AG04449 (cell line): ENCODE measurements at places on chromosomes 6 and 20.

DNA sequence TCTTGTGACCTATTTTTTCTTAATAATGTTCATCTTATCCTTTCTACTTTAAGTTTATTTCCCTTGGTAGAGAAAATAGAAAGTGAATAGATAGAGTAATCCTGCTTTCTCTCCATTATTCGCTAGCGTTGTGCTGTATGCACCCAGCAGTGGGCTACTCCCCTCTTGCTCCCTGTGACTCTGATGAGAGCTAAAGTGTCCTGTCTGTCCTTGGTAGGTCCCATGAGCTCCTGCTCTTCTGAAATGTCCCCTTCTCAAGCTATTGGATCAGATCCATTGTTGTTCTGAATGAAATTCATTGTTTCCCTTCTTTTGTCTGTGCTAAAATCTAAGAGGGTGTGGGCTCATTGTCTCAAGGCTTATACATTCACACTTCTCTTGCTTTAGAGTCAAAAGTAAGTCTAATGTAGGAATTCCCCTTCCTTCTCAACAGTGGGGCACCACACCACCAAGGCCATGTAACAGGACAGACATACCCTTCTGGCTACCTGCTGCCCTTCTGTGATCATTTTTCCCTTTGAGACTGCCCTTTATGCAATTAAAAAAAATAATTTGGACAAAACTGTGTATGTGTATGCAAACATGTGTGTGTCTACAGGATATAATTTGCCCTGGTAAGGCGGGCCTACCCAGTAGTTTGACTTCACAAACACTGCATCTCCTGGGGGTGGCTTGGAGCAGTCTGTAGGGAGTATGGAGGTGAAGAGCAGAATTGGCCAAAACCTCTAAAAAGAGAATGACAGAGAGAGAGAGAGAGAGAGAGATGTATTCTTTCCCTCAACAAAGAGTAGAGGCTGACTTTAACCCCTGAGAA lies 167.0 kb upstream of the MYLIP start:
- DNase-seq = no peak

DNA sequence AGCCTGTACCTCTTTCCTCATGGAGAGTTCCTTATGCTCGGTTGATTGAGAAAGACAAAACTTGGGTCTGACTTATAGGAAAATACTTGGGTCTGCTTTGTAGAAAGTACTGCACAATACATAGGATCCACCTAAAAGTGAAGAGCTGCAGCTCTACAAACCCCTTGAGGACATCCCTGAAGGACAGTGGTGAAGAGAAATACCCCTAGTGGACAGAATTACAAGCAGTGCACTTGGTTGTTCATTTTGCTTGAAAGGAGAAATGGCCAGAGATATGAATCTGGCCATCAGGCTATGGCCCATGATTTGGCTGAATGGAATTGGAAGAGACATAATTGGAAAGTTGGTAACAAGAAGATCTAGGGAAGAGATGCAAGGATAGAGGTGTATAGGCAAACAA lies 8.3 kb downstream of the CD24 start:
- no peak for DNase-seq

GRCh38 chr20:37220731-37221130 lies 40.9 kb downstream of the GHRH start:
- no peak for DNase-seq

DNA sequence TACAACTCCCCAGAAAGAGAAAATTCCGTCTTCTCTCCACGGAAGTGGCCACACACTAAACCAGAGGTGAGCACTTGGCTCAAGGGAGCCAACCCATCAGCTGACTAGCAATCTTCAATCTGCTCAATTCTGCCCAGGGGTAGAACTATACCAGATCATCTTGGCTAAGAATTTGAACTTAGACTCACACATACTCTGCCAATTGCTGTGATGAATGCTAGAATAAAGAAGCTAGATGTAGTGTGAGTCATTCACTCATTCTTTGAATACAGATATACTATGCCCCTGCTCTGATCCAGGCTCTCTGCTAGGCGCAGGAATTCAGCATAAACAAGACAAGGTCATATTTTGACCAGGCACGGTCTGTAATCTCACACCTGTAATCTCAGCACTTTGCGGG lies 147.9 kb upstream of the SHLD1 start:
- no peak for DNase-seq

DNA sequence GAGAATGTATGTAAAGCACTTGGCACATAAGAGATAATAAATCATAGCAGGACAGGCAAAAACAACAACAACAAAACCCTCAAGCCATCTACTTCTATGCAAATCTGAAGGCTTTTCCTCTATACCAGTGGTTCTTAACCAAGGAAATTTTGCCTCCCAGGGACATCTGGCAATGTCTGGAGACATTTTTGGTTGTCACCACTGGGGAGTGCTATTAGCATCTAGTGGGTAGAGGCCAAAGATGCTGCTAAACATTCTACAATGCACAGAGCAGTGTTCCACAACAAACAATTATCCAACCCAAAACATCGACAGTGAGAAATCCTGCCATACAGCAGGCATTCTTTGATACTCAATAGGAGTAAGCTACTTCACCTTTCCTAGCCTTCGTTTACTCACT lies 28.2 kb downstream of the NDRG3 start:
- no peak for DNase-seq

- no peak for DNase-seq
Observed at GRCh38 chr20:61601361-61601760, 349.3 kb downstream of the CDH4 start.

DNA sequence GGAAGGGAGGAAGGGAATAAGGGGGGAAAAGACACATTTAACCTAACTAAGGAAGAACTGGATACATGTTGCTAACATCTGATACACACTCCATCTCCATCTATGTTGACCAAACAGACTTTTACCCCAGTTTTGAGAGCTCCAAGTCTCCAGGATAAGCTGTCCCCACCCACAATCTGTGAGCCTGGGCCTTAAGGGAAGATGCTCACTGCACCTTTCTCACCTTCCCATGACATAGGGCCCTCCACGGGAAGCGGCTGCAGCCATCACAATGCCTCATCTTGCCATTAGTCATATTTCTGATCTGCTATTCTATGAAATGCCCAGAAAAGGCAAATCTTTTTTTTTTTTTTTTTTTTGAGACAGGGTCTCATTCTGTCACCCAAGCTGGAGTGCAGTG lies 126.6 kb upstream of the SALL4 start:
- DNase-seq = no peak

- DNase-seq = no peak
Observed at GRCh38 chr20:3740615-3741301, 8.3 kb downstream of the HSPA12B start.

DNA sequence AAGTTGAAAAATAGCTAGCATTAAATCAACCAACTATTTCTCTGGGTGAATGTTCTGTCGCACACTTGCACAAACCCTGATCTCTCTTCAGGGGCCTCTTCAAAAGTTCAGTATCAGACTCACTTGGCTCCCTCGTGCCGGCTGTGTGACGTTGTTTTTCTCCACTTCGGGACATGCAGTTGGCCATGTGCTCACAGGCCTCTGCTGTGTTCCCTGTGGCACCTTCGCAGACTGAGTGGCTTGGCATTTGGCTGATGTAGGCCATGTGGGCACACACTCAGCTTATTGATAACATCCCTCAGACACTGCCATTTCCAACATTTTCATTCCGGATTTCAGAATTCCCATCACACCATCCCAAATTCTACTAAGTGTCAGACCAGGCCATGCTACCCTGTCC lies 49.3 kb downstream of the PACRG start:
- DNase-seq = no peak

DNA sequence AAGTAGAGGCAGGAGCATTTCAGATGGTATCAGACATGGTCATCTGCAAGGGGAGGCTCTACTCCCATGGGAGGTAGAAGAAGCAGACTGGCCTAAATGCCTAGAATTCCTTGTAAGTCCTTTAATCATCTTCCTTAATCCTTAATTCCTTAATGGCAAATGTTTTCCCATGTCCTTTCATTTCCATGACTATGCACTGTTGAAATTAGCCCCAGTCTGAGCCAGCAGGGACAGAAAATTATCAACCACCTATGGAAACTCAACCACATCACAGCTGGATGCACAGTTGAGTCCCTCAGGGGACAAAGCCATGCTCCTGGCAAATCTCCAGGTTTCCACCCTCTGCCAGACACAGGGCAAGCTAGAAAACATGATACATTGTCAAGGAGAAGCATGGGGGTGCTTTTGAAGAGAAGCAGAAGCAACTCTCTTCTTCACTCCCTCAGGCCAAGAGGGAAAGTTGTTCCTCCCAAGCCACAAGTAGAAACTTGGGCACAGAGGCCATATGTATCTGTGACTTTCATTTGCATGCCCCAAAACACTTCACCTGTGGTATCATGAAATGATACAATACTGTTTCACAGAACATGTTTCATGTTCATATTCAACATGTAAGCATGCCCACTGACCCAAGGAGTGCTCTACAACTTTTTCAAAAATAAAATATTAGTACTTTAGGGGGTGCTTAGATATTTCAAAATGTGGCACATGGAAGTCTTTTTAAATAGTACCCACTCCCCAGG lies 683.6 kb downstream of the KIF16B start:
- DNase-seq = no peak

DNA sequence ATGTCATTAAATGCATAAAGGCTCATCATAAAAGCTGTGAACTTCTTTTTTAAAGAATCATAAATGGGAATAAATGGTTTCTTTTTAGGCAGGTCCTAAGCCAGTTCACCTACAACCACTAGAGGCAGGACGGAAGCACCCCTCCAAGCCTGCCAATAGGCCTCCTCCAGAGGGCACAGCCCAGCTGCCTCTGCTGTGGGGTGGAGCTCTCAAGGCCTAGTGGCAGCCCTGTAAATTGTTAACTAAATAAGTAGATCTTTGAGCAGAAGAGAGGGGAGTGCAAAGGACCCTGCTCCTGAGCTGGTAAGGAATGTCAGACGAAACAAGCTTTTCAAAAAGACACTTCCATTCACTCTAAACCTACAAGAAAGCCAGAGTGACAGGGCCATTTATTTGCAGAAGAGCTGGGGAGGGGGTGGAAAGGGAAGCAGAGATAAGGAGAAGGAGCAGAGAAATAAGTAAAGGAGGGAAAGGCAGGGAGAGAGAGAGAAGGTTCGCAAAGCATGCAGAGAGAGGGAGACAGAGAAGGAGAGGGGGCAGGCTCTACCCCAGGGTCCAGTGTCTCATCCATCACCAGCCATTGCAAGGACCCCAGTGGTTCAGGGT lies 18.0 kb upstream of the MAFB start:
- no peak for DNase-seq

- no peak for DNase-seq
Observed at GRCh38 chr6:2982426-2983117, 11.2 kb upstream of the SERPINB6 start.

GRCh38 chr20:3980260-3981131 lies 34.9 kb downstream of the RNF24 start:
- DNase-seq = no peak

- DNase-seq = no peak
Observed at GRCh38 chr6:115753446-115753845, 307.2 kb downstream of the FRK start.
